Renal cortical epithelial cell (primary cell): ENCODE measurements at places on chromosomes 4 and X. TPM values are rescaled to one million over a fixed set of nuclear protein-coding genes. Genes with fewer than 3 reads are reported as not detected.
A peak's percentile ranks its signal among the peaks of the same experiment; 100 is the strongest.

The PASD1 gene
- not detected in 2 replicates for total RNA-seq

DNA sequence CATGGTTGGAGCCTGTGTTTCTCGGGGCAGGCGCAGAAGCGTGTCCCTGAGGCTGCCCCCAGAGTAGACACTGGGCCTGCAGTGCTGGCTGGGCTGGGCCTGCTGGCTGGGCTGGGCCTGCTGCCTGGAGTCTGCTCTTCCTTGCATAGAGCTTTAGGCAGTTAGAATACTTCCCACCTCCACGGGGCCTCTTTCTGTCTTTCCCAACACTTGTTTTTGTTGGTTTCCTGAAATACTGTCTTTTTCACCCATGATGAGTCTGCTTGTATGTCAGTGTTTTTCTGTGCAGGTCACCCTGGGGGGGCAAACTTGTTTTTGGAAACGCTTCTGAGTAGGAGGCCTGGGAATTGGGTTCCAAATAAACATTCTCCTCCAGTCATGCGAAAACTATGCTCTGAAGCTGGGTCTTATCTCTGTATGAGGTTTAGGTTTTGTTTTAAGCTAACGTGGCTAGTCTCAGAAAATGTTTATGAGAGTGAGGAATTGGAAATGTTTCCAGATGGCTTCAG is 32.2 kb downstream of the TRMT44 start:
- DNase-seq: peak; percentile 45

GRCh38 chr4:12724510-12724909 is 759.6 kb downstream of the RAB28 start:
- DNase-seq: no peak

- DNase-seq: peak; percentile 32
Measured at GRCh38 chr4:113684534-113685091, 76.9 kb downstream of the CAMK2D start.

GRCh38 chrX:122579526-122579925 is 604.6 kb upstream of the GRIA3 start:
- DNase-seq: no peak

DNA sequence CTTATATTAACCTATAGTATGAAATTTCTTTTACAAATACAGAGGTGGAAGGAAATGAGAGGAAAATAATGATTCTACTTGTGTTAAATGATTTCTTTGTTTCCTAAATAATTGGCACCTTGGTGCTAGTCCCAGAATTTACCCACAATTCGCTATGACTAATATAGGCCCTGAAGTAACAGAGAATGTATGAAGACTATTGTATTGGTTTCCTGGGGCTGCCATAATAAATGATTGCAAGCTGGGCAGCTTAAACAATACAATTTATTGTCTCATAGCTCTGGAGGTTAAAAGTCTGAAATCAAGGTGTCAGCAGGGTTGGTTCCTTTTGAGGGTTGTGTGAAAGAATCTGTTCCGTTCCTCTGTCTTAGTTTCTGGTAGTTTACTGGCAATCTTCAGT is 74.8 kb upstream of the GPRIN3 start:
- no peak for DNase-seq

- DNase-seq: peak; percentile 69
Measured at GRCh38 chrX:15245896-15246295, 24.0 kb downstream of the ASB9 start.

DNA sequence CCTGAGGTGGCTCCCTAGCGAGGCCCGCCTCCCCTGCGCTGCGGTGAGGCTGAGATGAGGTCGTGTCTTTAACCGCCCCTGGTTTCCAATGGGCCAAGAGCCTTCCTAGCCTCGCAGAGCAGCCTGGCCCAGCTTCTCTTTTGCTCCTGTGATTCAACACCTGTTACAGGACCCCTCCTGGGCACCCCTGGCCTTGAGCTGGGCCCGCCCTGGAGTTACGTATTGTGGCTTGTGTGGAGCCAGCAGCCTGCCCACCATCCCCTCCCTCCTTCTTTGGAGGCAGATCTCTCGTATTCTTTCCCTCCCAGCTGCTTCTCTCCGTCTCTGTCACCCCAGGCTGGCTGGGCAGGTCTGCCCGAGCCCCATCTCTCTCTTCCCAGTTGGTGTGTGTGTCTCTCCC is 19.3 kb upstream of the UBA1 start:
- DNase-seq: no peak

DNA sequence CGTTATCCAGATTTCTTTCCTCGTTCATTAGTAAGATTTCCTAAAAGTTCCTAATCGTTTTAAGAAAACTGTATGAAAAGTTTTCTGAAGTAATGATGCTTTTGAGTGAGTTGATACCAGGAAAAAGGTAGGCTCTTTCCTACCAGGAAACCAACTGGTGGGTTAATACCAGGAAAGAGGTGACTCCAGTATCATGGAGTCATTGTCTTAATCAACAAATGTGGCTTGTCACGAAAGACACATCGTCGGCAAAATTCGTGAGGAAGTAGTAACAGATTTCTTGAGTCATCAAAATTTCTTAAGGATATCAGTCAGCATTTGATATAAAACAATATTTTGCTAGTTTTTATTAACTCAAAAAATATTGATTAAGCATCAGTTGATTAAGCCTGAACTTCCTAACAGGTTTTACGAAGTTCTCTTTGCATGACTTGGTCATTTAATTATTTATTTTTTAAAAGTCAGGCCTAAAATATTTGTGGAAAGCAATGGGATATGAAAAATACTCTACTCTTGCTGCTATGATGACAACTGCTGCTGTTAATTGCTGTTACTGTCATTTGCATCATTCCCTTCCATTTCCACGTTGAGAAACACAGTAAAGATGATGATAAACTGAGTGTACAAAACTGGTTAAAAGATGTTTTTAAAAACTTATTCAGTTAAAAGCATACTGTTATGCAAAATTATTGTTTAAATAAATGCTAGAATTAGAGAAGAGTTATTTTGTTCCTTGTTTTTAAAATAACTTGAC is 3.2 kb upstream of the PPBP start:
- DNase-seq: no peak

GRCh38 chr4:137443031-137443800 is 89.1 kb downstream of the PCDH18 start:
- peak; percentile 53 for DNase-seq

The RBMXL3 gene
- total RNA-seq: not detected in 2 replicates

GRCh38 chrX:110114260-110114776 is 111.4 kb downstream of the TMEM164 start:
- no peak for DNase-seq

The TMPRSS11F gene
- not detected in 2 replicates for total RNA-seq

- no peak for DNase-seq
Measured at GRCh38 chrX:49067285-49068120, 6.3 kb downstream of the PRAF2 start.

The PFKFB1 gene
- total RNA-seq: 0.10 and 0.69 TPM in 2 replicates

GRCh38 chr4:138945401-138945800 is 70.2 kb upstream of the NOCT start:
- DNase-seq: no peak

The STARD8 gene
- total RNA-seq: 8.2 and 19.7 TPM in 2 replicates

The FGFR3 gene
- total RNA-seq: 1.4 and 3.7 TPM in 2 replicates

The PROM1 gene
- 61.6 and 98.4 TPM in 2 replicates for total RNA-seq

The PPA2 gene
- 117 and 129 TPM in 2 replicates for total RNA-seq

DNA sequence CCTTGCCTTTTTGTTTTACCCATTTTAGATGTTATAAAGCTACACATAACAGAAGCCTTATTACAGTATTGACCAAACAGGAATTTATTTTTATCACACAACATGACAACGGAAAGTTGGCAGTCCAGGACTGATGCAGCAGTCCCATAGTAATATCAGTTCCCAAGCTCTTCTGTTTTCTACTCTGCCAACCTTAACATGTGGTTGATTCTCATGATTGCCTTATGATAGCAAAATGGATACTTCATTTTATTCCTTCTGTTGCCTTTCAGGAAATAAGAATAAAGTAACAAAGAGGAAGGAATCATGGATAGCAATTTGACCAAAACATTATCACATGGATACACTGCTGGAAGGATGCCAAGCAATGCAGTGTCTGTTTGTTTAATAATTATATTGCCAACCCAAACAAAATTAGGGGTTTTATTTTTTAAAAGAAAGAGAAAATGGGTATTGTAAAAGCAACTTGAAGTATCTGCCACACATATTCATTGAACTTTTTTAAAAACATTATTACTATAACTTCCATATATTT is 275.7 kb downstream of the STPG2 start:
- no peak for DNase-seq

- DNase-seq: no peak
Measured at GRCh38 chr4:118774321-118774720, 61.6 kb downstream of the SEC24D start.

The CCNG2 gene
- 43.1 and 153 TPM in 2 replicates for total RNA-seq

The PLP1 gene
- total RNA-seq: 0.17 TPM in 1 of 2 replicates, not detected in the other

DNA sequence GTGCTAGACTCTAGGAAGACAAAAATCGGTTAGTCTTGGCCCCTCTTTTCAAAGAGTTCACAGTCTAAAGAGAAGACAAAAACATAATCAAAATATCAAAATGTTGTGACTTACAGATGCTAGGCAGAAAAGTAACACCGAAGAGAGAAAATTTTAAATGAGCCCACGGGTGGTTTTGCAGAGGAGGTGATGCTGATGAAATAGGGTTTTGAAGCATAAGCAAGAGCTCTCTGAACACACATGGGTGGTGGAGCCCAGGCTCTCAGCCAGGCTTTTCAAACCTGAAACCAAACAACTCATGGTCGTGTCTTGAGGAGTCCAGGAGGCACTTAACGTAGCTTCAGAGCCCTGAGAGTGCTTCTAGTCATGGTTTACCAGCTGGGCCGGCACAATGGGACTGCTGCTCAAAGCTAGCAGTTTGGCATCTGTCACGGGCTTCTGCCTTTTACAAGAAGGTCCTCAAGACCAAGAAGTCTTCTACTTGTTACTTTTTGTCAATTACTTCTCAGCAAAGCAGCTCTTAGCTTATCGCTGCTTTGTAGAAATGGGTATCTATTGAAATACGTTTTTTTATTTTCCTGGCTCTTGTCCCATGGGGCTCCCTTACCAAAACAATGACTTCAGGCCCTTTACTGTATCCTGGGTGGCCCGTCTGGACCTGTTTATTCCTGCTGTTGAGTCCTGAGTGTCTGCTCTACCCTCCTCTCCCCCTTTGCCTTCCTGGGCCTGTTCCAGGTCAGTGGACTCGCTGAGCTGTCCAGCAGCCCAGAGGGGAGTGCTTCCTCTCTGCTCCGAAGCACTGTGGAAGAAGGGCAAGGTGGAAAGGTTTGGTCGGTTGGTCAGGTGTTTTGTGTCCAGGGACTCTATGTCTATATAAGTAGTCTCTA is 69.5 kb downstream of the TNIP2 start:
- peak; percentile 13 for DNase-seq

The CD99L2 gene
- total RNA-seq: 16.7 and 47.5 TPM in 2 replicates

DNA sequence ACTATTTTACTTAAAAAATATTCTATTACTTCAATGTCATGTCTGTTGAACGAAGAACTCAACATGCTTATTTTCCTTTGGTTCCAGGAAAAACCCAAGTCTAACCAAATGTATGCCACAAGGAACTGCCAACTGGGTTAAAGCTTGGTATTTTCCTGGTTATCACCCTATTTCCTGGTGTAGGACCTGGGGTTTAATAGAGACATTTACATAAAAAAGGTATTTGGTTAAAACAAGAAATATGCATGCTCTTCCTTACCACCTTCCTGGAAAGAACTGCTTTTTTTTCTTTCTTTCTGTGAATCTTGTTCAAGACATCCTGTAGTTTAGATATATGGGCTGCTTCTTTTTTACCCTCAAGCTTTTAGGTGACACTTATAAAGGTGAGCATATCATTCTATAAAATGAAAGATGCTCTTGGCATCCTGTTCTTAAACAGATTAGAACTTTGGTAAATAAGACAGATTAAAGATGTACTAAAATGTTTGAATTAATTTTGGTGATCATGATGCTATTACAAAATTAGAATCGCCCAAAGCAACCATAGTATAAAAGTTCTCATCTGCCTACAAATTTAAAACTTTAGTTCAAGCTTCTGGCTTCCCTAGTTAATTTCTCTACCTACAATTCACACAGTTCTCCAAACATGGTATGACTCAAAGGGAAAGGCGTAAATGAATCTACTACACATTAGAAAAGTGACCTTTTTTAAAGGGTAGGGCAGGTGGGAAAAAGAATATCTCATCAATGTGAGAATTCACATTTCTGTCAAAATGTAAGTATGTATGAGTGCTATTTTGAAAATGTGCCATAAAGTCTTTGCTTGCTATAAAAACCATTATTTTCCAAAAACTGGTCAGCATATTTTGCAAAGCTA is 103.5 kb downstream of the CNOT6L start:
- no peak for DNase-seq

The MAOB gene
- 0.52 and 21.6 TPM in 2 replicates for total RNA-seq

DNA sequence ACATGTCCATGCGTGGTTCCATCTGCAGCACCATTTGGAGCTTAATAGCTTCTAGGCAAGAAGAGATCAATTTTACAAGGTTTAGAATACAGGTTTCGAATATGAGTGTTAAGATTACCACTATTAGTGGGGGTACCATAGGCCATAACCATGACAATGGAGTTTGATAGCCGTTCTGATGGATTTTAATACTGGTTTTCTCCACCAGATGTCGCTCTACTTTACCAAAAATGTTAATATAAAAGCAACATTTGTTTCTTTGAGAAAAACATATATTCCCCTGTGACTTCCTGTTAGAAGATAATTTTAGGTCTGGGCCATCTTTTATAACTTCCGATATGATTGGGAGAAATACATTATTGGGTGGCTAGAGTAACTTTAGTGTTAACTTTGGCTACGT is 499.7 kb upstream of the POU3F4 start:
- DNase-seq: no peak

The FAM9C gene
- total RNA-seq: not detected in 2 replicates

The CLDN34 gene
- 0.40 TPM in 1 of 2 replicates, not detected in the other for total RNA-seq

- DNase-seq: no peak
Measured at GRCh38 chrX:140821280-140821679, 111.7 kb downstream of the LINC00632 start.

The NAA10 gene
- total RNA-seq: 51.8 and 52.8 TPM in 2 replicates

DNA sequence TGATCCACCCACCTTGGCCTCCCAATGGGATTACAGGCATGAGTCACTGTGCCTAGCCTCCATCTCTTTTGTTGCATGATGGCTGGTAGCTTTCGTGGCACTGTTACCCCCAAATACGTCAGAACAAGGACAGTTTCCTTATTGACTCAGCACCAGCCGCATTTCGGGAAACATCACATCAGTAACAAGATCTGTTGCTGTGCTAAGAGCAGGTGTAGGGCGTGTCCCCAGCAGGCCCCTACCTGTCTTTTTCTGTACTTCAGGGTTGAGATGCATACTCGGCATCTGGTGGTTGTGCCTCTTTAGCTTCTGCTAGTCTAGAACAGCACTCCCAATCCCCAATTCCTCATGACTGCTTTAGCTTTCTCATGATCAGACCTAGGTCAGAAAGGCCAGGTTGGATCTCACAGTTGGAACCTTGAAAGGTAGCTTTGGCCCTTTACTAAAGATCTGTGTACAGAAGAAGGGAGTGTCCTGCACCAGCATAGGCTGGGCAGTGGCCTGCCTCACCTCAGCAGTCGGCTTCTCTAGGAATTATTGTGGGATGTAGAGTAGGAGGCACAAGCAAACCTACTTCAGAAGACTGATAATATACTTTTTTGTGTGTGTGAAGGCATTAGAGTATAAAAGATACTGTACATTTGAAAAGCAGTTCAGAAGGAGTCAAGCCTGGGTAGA is 36.8 kb downstream of the NSD2 start:
- DNase-seq: no peak

DNA sequence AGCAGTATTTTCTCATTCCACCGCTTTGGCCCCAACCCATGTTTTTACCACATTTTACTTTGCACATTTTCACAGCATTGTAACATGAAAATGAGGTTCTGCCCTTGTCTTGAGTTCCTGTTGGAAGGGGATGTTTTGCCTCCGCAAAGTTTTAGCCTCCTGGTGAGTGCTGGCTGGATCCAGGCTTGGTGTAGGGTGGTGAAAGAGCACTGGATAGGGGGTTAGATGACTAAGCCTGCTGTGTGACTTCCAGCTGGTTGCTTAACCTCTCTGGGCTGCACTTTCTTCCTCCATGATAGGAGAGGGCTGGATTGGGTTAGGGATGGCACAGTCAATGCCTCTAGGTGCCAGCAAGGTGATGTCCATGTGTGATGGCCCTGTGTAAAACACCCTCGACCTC is 28.9 kb downstream of the CYTL1 start:
- DNase-seq: no peak
